ENCODE measurements at places on chromosomes 5 and 9. TPM values are rescaled to one million over a fixed set of nuclear protein-coding genes. Genes with fewer than 3 reads are reported as not detected.

The ERGIC1 gene
- 87.3 TPM for total RNA-seq

DNA sequence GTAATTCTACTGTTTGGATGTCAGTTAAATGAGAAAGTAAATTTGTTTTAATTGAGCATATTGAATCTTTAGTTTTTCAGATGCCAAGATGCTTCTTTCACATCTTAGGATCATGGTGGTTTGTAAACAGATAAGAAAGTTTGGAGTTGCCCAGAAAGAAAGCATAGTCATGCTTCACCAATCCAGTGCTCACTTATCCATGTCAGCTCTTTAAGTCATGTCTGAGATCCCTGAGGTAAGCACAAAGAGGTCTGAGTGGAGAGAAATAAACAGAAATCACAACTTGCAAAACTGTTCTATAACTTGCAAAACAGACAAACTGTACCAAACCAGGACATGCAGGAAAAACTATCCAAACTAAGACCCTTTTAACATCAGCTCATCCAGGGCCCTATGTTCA is 87.7 kb downstream of the OSTF1 start:
- DNase-seq = no peak

- DNase-seq = no peak
Measured at GRCh38 chr5:178283520-178283919, 50.9 kb upstream of the PHYKPL start.

DNA sequence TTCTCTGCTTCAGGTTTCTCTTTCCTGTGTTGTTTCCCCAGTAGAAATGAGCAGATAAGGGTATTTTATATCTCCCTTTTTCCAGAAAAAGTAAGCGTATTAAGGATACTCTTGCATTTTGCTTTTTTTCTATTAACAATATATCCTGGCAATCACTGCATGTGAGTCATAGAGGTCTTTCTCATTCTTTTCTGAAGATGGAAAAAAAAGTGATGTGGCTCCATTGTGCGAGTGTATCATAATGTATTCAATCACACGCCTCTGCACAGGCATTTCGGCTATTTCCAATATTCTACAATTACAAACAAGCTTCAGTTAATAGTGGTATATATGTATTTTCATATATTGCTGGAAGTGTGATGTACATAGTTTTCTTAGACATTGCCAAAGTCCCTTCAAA is 155.9 kb downstream of the MED27 start:
- DNase-seq = no peak

GRCh38 chr9:82880336-82881050 is 182.4 kb downstream of the RASEF start:
- no peak for DNase-seq

- DNase-seq = no peak
Measured at GRCh38 chr5:106825374-106825773, 845.4 kb downstream of the EFNA5 start.

GRCh38 chr5:179271821-179272325 is 73.4 kb downstream of the ADAMTS2 start:
- peak; percentile 49 for DNase-seq

GRCh38 chr5:21121213-21121612 is 1133.2 kb upstream of the CDH18 start:
- DNase-seq = no peak

DNA sequence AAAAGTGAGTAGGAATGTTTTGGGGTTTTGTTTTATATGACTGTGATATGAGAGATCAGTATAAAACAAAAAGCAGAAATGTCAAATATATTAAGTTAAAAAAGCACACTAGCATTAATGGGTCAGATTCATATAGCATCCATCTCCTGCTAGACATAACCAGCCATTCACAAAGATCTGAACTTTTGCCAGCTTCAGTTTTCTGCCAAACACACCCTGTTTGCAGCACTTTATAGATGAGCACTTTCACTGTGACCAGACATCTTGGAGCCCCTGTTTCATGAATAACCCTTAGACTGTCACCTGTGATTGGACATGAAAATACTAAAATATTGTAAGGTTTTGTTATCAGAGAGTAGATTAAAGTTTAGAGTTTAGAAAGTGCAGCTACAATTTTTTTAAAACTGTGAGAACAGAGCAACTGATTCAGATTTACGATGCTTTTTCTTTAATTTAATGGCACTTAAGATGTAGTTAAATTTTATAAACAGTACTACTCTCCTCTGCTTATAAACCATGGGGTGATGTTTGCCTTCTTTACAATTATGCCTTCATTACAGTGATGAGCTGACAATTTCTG is 142.6 kb downstream of the KCTD16 start:
- DNase-seq = no peak

DNA sequence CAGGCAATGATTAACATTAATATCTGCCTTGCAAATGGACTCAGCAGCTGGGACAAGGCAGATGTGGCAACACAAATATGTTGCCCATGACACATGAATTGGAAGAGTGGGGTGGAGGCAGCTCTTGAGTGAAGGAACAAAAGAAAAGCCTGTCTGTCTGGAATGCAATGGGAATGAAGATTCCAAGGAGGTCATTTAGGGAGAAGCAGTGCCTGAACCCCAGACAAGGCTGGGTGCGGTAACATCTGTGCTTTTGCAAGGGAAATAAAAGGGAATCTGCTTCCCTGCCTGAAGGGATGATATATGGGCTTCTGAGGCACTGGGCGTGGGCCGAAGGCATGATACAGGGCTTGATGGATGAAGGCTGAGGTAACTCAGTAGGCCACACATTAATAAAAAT is 94.1 kb upstream of the TRIM32 start:
- DNase-seq = no peak

- no peak for DNase-seq
Measured at GRCh38 chr9:76531231-76531780, 72.3 kb downstream of the GCNT1 start.

DNA sequence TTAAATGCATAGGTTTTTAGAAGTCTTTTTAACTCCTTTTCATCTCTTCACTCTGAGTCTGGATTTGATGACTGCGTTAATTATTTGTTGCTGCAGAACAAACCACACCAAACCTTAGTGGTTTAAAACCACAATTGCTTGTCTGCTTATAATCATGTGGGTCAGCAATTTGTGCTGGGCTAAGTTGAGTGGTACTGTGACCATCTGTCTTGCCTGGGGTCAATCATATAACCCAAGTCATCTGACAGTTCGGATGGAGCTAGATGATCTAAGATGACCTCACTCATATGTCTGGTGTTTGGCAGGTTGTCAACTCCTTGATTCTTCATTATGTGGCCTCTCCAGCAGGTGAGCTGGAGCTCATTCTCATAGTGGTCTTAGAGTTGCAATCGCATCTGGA is 219.1 kb upstream of the ELAVL2 start:
- DNase-seq = no peak

DNA sequence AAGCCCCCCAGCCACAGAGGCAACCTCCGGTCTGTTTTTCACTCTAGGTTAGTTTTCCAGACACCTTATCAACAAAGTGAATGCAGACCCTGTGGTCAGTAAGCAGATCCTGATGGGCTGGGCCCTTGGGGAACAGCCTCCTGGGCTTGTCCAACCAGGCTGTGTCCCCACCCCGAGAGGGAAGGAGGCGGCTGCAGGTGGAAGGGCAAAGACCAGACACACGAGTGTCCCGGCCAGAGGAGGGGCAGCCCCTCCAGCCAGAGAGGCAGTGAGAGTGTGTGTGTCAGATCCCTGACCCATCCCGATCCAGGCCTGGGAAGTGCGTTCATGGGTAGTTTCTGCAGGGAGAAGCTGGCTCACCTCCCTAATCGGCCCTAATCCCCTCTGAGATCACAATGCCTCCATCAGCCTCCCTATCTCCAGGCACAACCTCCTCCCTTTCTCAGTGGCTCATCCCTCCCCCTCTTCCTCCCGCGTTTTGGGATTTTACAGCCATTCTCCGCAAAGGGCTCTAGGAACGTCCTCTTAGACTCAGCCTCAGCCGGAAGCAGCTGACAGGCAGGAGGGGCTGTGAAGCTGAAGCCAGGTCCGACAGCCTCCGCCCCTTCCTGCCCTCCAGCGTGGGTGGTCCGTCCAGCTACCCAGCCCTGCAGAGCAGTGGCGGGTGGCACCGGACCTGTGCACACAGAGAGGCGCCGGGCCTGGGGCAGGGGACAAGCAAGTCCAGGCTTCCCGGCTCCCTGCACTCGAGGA is 9.7 kb downstream of the SLC12A7 start:
- no peak for DNase-seq
